Activated naive CD4-positive, alpha-beta T cell (primary cell): ENCODE measurements at places on chromosomes 11 and 22.

GRCh38 chr11:111512296-111513239 is at the start of gene BTG4:
BTG4 (minus strand) TSS chr11:111512386; CDS start chr11:111498776, 13,610 bp downstream.
- DNase-seq: no peak

DNA sequence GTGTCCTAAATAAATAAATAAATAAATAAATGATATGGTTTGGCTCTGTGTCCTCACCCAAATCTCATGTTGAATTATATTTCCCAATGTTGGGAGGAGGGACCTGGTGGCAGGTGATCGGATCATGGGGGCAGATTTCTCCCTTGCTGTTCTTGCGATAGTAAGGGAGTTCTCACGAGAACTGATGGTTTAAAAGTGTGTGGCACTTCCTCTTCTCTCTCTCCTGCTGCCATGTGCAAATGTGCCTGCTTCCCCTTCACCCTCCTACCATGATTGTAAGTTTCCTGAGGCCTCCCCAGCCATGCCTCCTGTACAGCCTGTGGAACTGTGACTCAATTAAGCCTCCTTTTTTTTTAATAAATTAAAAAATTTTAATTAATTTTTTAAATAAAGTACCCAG is 138.2 kb downstream of the FBXO7 start:
- DNase-seq: no peak

GRCh38 chr22:50672041-50672440 is 582 bp upstream of the SHANK3 start:
- no peak for DNase-seq

- DNase-seq: no peak
Observed at GRCh38 chr11:12678991-12679390, 4.8 kb downstream of the TEAD1 start.

GRCh38 chr11:119100994-119101758 is 477 bp downstream of the DPAGT1 start:
- DNase-seq: no peak

DNA sequence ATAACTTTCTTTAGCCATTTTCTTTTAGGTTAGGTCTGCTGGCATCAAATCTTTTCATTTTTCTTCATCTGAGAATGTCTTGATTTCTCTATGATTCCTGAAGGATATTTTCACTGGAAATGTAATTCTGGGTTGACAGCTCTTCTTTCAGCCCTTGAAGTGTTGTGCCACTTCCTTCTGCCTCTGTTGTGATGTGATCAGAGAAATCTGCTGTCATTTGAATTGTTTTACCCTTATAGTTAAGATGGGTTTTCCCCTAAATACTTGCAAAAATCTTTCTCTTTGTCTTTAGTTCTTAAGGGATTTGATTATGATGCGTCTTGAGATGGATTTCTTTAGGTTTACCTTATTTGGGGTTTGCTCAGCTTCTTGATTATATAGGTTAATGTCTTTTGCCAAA is 23.0 kb downstream of the USP47 start:
- DNase-seq: no peak

DNA sequence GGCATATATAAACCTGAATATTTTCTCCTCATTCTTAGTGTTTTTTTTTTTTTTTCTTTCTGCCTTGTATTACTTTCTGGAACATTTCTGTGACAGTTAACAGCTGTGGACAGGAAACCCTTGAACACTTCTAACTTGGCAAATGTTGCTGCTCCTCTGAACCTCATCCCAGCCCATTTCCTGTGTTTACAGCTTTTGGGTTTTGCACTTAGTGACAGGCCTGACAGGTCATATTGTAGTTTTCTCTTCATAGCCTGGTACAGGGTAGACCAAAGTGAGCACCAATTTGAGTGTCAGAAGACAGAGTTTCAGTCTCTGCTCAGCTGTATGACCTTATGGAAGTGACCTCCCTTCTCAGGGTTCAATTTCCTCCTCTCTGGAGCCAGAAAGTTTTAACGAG is 91.6 kb downstream of the STIM1 start:
- peak; percentile 5 for DNase-seq

- no peak for DNase-seq
Observed at GRCh38 chr11:106463154-106463553, 385.7 kb downstream of the AASDHPPT start.

- DNase-seq: no peak
Observed at GRCh38 chr11:31728432-31728831, 82.7 kb downstream of the PAX6 start.
